Stimulated activated CD8-positive, alpha-beta memory T cell treated with anti-CD3 and anti-CD28 coated beads, Interleukin-2, amount 100 ng/mL, for 1 hour (primary cell): ENCODE measurements at places on chromosomes 2 and 18.

GRCh38 chr18:67973916-67974315 is 457.4 kb upstream of the DSEL start:
- no peak for DNase-seq

DNA sequence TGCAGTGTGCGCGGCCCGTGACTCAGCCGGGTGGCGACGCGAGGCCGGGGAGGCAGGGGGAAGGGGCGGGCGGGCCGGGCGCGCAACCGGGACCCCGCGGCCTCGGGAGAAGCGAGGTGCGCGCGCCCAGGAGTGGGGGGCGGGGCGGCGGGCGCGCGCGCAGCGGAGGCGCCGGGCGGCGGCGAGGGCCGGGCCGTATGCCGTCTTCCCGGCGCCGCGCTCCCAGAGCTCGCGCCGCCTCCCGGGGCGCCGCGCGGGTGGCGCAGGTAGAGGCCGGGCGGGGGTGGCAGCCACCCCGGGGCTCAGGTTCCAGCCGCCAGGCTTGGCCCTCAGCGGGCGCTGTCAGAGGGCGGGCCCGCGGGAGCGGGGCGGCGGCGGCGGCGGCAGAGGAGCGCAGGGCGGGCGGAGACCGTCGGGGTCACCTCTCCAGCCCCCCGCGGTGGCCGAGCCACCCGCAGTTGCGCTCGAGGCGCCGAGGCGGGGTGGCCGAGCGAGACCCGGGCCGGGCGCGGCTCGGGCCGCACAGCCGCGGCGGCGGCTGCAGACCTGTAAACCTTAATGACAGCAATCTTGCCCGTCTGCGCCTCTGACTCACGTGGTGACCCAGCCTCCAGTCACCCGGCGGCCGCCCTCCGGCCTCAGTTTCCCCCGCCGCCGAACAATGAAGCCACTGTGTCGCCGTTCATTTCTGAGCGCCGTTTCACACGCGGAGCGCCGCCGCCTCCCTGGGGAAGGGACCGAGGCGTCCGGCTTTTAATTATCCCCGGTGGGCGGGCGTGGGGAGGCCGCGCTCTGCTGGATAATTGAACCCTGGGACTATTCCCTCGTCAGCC is 25.3 kb upstream of the SMAD7 start:
- DNase-seq, result peak; percentile 27

DNA sequence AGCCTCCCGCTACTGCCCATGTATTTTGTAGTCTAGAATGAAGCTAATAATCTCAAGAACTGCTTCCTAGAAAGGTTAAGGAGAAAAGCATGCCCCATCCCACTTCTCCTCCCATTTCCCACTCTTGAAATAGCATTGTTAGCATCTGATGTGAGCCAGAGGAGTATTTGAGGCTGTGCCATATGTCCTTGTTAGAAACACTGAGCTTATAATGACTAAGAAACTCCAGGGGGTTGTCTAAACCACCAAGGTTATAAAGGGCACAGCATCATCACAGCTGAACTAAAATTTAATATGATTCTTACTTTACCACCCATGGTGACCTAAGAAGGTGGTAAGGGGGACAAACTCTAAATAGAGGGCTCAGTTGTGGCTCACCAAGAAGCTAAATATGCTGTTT is 16.6 kb downstream of the TSPYL6 start:
- DNase-seq, result no peak

DNA sequence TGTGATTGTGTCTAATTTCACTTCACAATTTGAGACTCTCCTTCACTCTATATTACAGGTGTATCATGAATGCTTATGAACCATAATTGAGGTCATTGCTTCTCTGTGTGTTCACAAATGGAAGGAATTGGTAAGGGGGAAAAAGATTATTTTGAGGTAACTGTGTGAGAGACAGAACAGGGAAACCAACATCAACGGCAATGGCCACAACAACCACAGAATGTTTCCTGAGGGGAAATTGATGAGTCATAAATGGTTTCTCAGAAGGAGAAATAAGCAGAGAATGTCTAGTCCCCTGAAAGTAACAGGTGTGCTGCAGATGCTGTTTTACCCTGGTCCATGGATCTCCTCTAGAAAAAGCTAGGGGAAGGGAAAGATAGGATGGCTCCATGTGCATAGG is 361.2 kb upstream of the GALNT5 start:
- DNase-seq, result no peak

DNA sequence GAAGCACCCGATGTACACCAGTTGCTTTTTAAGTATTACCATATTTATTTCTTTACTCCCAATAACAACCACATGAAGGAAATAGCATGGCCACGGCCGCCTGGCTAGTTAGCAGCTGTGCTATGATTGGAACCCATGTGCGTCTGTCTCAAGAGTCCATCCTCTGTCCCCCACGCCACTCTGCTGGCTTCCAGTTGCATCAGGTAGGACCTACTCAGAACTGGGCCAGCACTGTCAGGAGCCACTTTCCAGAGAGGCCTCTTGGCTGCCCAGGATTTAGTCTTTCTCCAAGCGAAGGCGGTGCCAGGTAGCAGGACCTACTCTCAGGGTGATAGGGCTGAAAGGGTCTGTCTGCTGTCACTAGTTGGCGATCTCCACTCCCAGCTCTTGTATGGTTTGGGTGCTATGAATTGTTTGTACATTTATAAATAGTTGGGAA is 22.1 kb downstream of the ASB18 start:
- DNase-seq, result no peak
